AG10803 (cell line): ENCODE measurements at places on chromosomes 1 and 21.

DNA sequence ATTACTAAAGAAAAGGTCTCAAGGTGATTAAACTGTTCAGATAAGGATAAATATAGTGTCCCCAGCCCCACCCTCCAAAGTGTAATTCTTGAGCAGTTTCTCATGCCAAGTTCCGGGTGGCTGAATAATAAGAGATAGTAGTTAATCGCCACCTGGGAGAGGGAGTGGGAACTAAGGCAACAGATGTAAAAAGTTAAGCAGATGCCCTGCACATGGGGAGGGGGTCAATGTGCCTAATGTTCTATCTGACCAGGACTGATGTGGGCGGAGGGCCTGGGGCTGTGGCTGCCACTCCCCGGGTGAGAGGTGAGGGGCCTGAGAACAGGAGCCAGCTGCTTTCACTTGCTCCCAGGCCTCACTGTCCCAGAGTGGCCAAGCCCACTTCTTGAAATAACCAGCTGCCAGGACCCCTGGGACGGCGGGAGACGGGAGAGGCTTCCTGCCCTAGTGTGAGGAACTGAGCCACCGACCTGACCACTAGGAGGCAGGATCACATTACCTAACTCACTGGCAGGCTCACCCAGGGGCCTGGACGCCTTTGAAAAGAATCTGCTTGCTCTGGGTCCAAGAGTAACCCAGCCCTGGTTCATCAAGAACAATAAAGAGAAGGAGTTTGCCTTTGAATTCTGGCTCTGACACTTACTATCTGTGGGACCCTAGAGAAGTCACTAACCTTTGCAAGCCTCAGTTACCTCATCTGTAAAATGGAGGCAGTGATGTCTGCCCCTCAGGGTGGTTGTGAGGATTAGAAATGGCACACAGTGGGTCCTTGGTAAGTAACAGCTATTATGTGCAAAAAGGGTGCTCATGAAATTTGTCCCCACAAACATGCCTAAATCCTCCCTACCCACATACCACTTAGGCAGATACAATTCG is 179.2 kb downstream of the ATG4C start:
- DNase-seq: peak; percentile 36

DNA sequence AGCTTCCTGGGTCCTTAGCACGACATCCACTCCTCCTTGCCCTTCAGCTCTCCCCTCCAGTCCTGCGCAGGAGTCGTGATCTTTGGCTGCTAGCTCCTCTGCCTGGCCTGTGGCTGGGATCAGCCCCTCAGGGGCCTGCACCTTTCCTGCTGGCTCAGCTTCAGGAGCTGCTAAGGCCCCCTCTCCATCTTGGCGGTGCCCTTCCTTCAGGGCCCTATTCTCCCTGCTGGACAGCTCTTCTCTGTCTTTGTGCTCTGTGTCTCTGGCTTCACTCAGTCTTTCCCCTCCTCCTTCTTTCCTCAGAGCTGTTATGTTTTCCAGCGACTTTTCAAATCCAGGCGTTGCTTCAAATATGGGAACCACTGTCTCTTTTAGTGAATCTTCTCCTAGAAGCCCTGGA is 59.5 kb upstream of the LRRC53 start:
- DNase-seq: no peak

DNA sequence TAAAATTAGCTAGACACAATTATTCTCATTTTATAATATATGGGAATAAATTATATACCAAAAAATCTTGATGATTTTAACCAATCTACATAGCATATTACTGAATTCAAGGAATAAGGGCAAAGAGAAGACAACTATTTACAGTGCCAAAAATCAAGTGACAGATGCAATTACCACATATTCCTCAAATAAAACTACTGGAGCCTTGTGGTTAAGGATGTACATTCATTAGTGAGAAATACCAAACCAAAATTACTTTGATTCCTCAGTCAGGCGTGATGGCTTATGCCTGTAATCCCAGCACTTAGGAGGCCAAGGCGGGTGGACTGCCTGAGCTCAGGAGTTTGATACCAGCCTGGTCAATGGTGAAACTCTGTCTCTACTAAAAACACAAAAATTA is 68.8 kb upstream of the RBM34 start:
- no peak for DNase-seq

- no peak for DNase-seq
Measured at GRCh38 chr1:60857851-60858250, 224.5 kb upstream of the NFIA start.

DNA sequence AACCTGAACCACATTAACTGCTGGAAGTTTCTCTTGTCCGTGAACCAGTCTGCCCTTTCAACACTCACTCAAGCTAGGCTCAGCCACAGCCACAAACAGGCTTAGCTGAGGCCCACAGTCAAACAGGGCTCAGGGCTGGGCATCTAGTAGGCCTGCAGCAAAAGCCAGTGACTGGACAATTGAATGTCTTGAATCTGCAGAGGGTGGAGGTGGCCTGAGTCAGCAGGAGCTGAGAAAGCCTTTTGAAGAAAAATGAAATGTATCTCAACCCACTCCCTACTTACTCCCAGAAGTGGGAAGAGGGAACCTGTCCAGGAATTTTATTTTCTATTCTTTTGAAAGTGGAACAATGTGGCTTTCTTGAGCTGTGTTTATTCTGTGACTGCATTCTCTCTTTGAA is 95.4 kb downstream of the PTPRU start:
- no peak for DNase-seq

DNA sequence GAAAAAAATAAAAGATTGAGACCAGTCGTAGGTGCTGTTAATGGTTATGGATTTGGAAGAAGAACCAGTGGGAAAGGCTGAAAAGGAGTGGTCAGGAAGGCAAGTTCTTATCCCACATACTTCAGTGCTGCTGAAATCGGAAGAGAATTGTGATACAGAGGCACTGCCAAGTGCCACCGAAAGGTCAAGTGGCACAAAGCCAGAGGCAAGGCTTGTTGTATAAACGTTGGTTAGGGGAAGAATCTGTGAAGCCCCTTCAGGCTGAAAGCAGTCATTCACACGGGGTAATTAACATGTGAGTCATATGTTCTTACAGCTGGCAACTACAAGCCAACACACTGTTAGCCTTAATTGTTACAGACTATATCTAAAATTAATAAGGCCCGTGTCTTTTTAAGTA is 48.8 kb downstream of the ZBTB40 start:
- DNase-seq: peak; percentile 59

GRCh38 chr21:25936776-25937175 is 202.0 kb downstream of the GABPA start:
- no peak for DNase-seq

DNA sequence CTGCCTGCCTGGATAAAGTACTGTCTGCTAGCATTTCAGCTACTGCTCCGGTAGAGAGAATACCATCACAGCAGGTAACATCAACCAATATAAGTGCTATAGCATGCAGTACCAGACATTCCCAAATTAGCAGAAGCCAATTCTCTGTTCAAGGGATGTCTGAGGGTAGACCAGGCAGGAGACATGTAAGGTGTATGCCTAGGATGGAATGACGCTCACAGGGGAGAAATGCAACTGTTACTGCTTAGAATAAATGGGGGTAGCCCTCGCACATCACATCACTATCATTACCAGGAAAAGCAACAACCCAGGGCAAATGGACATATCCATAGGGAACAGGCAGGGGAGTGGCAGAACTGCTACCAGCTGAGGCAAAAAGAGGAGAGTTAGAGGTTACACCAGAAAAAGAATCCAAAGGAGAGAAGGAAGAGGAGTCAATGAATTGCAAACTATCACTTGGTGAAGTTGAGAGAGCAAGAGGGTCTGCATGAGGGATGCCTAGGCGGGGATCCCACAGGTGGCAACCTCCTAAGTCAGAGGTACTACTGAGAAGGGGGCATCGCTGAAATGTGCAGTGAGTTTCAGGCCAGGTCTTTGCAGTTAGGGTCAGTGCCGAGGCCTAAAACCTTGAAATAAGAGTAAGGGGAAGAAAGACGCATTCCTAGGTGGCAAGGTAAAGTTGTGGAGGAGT is 1.1 kb downstream of the UBE2Q1 start:
- no peak for DNase-seq
